ENCODE measurements at places on chromosomes 6 and 20.

- DNase-seq, result no peak
These were observed 53.6 kb downstream of the CDH26 start for GRCh38 chr20:60011512-60012507.

DNA sequence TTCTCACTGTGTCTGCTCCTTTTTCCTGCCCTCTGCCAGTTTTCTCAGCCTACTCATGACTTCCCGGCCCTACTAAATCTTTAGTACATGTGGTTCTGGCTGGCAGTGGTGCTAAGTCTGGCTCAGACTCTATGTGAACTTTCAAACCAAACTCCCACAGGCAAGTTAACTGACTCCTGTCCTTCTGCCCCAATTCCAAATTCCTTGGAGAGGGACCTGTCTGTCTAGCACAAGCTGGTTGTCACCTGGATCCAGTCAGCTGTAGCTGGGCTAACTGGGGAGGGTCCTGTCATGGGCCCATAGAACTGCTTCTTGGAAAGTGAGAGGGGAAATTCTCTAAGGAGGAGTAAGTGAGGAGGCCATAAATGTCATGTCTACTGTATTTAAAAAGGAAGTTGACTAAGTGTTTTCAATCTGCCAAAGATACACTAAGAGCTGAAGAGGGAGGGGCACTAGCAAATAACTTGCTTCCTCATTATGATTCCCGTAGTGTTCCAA lies 240.1 kb downstream of the KCNQ5 start:
- no peak for DNase-seq

DNA sequence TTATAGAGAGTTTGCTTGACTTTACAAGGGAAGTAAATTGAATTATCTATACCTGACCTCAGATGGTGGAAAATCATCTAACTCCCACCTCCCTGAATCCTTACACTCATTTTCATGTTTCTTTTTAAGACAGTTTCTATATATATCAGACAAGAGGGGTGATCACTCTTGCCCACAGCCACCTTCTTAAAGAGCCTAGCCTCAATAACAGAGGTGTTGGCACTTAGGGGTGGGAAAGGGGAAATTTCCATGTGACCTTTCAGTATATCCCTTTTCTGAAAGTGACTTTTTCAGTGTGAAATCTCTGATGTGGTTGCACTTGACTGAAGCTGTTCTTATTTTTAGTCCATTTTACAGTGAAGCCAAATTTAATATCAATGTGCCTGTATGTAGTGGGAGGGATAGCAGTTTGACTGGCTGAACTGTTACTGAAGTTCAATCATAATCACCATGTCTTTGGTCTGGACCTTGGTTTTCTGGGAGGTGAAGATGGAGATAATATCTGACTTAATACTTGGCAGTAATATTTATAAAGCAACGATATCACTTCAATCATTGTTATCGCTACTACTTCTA lies 141.3 kb downstream of the MAP3K7 start:
- no peak for DNase-seq

GRCh38 chr6:169185011-169185521 lies 68.6 kb downstream of the THBS2 start:
- DNase-seq, result no peak

DNA sequence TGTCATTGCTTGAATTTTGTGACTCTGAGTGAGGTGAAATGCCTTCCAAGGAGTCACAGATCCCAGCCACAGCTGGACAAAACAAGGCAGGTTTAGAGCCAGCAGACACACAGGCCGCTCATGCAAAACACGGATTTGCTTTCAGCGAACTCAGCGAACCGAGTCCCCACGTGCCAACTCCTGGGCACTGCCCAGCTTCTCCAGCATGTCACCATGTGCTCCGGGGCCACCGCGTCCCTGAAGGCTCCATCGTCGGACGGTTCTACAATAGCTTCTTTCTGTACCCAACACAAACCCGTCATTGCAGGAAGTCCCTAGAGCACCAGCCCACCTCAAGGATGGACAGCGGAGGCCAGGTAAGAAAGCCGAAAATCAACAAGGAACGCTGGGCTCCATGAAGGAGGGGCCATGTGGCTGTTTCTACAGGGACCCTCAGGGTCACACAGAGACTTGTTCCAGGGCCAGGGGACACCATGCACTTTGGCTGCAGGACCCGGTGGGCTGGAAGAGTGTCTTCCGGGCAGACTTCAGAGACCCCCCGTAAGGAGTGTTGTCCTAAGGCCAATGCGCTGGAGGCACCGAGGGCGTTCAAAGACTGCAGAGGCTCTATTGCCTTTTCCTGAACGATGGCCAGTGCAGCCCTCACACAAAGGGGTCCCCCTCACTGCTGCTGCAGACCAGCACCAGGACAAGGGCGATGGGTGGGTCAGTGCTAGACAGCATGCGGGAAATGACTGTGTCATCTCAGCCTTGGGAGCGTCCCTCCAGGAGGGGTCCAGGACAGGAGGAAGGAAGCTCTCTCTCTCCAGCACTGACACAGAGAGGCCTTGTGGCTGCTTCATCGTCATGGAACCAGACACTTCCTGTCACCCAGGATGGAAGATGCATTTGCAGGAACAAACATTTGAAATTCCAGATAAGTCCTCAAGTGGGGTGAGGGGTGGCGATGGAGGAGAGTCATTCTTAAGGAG lies 19.8 kb downstream of the DACT2 start:
- no peak for DNase-seq

- DNase-seq, result no peak
These were observed 1.4 kb upstream of the MARCKS start for GRCh38 chr6:113855500-113856374.

GRCh38 chr6:158868890-158869825 lies 50.0 kb upstream of the EZR start:
- DNase-seq, result peak; percentile 73

- no peak for DNase-seq
These were observed 2.4 kb downstream of the DSP start for GRCh38 chr6:7543789-7544424.

DNA sequence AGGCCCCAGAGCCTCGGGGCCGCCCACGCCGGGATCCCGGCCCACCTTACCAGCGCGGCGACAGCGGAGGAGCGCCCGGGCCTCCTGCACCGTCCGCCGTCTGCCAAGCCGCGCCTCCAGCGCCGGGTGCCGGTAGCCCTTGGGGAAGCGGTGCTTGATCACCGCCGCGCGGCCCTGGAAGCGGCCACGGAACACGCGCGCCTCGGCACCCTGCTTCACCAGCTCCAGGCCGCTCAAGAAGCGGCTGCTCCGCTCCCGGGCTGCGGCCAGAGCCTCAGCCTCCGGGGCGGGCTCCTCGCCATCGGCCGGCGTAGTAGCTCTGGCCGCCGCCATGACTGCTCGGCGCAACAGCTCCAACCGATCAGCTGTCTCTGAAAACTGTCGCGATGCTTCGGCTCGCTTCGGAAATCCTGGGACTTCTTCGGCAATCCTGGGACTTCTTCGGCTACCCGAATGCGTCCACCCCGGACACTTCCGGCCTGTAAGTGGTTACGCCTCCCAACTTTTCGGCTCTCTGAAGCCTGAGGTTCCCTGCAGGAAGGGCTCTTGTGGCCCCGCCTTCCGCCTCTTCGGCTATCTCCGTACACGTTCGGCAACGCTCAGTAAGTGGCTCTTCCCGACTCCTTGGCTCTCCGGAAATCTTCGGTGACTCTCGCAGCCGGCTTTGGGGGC lies at the start of gene TP53RK:
Gene TP53RK (minus strand): TSS at position 363 of the 672 bp plus-strand sequence. CDS start 30 bp downstream, at position 333.
- peak; percentile 96 for DNase-seq

DNA sequence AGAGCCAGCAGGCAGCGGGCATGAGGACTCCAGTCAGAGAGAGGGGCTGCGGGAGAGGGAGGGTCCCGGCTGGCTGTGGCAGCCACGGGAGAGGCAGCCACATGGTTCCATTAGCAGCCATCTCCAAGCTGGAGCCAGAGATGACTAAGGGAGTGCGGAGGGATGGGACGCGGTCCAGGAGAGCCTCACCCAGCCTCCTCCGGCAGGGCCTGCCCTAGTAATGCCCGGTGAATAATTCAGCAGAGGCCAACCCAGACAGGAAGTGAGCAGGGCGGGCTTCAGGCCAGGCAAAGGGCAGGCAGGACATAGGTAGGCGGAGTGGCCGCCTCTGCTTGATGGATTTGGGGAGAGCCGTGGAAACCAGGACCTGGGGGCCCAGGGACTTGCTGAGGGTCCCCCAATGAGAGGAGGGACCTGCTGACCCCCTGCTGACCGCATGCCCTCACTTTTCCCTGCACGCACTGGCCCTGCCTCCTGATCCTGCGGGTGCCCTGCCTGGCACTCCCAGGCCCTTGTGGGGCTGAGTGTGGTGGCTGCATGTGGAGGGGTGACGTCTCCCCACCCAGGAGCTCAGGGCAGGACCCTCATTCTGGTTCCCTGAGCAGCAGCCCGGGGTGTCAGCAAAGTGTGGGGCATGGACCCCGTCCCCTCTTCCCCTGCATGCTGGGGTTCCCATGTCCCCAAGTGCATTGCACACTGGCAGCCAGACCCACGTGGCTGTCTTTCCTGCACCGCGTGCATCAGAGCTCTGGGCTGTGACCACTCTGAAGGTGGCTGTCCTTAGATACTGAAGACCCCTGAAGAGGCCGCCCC lies 51.8 kb upstream of the SLCO4A1 start:
- DNase-seq, result no peak

- no peak for DNase-seq
These were observed 545 bp downstream of the SLC35D3 start for GRCh38 chr6:136922685-136923006.

GRCh38 chr20:25050501-25051350 lies 7.2 kb downstream of the ACSS1 start:
- DNase-seq, result no peak

- no peak for DNase-seq
These were observed 75.5 kb downstream of the NOL4L start for GRCh38 chr20:32509639-32510066.

- DNase-seq, result no peak
These were observed 6.3 kb downstream of the EBF4 start for GRCh38 chr20:2698912-2699311.

- DNase-seq, result peak; percentile 39
These were observed 41.4 kb downstream of the DTNBP1 start for GRCh38 chr6:15621203-15622044.

- peak; percentile 21 for DNase-seq
These were observed 59.2 kb upstream of the CSE1L start for GRCh38 chr20:48986899-48987298.

- DNase-seq, result no peak
These were observed 1074.3 kb downstream of the KIF16B start for GRCh38 chr20:15498926-15499325.

- no peak for DNase-seq
These were observed 55.7 kb downstream of the GNAS start for GRCh38 chr20:58908221-58908620.

DNA sequence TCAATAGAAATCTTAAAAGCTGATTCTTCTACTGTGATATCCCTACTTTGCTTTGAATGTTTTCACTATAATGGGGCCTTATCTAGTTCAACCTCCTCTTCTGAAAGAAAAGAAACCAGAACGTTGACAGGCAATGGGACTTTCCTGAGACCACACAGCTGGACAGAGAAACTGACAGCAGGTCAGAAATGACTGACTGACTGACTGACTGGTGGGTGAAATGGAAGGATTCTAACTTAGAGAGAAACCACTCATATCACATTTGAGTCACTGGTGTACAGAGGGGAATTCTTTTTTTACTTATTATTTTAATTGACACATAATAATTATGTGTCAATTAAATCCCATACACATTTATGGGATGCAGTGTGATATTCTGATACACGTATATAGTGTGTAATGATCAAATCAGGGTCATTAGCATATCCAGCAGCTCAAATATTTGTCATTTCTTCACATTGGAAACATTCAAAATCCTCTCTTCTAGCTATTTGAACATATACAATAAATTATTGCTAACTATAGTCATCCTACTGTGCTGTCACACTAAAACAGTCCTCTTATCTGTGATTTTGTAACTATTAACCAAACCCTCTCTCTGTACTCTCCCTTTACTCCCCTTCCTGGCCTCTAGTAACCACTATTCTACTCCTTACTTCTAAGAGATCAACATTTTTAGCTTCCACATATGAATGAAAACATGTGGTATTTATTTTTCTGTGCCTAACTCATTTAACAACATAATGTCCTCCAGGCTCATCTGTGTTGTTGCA lies 64.8 kb upstream of the NRSN1 start:
- DNase-seq, result no peak

DNA sequence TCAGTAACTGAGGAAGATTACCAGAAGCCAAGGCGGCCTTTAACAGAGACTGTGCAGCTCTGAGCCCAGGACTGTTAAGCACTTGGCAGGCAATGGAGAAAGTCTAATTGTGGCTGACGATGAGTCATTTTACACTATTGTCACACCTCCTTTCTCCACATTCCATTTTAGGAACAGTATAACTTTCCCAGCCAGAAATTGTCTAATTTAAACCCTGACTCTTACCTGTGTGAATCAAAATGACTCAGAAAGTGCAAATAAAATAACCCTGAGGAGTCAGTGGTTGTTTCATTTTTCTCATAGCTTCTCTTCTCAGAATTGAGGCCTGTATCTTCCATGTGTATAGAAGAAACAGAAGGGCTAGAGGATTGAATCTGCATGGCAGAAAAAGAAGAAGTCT lies 40.0 kb upstream of the OPN5 start:
- DNase-seq, result no peak

DNA sequence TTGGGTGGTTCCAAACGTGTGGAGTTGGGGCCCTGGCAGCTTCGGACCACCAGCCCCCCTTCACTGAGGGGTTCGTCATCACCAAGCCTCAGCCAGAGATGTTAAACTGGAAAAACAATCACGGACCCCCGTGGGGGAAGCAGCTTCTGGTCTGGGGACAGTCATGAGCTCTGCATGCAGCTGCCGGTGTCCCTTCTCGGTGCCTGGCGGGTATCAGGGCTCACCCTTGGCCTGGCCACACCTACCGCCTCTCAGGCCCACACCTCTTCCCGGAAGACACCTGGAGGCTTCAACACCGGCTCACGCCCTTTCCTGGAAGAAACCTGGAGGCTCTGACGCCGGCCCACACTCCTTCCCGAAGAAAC lies 77.8 kb upstream of the BHLHE23 start:
- DNase-seq, result no peak

DNA sequence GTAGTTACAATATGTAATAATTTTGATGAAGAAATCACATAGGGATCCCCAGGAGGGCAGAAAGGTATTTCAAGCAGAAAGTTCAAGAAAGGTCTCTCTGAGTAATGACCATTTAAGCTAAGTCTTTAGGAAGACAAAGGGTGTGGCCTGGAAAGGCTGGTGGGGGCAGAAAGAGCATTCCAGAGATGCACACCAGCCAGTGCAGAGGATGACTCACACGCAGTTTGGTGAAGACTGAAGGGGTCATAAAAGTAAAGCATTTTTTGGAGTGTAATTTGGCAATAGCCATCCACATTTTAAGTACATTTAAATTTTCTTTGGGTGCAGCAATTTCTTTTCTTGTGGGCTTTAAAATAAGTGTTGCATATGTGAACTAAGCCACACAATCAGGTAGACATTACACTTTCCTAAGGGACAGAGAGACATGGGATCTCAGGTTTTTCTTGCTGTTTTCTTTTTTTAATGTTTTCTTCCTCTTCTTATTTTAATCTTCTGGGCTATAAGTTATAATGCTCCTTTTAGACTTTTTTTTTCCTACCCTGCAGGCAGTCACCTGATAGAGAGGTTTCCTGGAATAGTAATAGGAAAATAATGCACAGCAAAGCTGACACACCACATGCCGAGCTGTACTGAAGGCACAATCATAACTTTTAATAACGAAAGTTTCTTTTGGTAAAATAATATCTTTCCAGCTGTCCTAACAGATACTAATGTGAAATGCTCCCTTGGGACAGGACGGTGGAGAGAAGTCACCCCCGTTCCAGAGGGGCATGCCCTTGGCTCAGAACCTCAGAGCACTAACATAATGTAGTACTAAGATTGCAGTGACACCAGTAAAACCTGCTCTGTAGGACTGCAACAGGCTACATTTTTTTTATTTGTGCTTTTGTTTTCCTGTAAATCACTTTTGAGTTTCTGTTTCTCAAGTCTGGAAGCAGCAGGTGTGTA lies 49.6 kb upstream of the PTPRK start:
- no peak for DNase-seq
